ENCODE measurements at places on chromosomes 16 and 17. TPM values are rescaled to one million over a fixed set of nuclear protein-coding genes. Genes with fewer than 3 reads are reported as not detected.

DNA sequence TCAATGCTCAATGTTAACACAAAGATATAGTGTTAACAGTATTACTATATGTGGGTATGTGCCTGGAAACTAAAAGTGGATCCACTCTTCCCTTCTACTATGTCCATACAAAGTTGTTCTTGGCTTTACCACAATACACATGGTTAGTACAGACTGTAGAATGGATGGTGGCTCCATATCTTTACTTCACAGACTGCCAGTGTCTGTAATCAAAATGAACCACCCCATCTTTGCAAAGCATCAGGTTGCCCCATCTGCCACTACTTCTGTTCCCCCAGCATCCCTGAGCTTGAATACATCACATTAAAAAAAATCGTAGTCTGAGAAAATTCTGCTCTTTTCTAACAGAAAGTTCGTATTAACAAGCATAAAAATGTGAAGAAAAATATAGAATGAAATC is 30.0 kb downstream of the USP32 start:
- no peak for DNase-seq

GRCh38 chr17:83173914-83174361 is 94.5 kb downstream of the METRNL start:
- DNase-seq, result no peak

- no peak for DNase-seq
These were observed 21.4 kb downstream of the DEXI start for GRCh38 chr16:10920726-10921427.

GRCh38 chr16:21161211-21161610 is 2.7 kb downstream of the LDAF1 start:
- DNase-seq, result no peak

DNA sequence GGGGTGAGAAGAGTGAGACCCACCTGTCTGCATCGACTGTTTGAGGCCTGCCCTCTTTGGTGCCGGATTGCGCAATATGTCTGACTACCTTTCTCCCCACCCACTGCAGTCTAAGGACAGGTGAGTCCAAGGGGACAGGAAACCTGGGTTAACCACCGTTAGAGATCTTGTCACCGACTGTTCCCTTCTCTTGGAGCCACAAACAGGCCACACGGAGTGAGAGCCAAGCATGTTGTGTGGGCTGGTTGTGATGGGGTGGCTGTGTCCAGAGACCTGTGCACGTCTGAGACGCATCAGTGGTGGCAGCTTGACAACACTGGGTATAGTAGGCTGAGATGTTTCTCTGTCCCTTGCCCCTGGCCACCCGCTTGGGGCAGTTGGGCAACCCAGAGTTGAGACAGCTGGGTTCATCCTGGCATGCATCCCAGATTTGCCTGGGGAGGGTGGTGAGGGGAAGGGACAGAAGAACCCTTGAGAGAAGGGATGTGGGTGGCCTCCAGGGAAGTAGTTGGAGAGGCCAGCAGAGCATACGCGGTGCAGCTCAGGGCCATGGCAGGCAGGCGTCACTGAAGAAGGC is 21.4 kb downstream of the MPRIP start:
- peak; percentile 36 for DNase-seq

GRCh38 chr16:86214326-86215232 is 295.7 kb upstream of the FOXF1 start:
- DNase-seq, result no peak

DNA sequence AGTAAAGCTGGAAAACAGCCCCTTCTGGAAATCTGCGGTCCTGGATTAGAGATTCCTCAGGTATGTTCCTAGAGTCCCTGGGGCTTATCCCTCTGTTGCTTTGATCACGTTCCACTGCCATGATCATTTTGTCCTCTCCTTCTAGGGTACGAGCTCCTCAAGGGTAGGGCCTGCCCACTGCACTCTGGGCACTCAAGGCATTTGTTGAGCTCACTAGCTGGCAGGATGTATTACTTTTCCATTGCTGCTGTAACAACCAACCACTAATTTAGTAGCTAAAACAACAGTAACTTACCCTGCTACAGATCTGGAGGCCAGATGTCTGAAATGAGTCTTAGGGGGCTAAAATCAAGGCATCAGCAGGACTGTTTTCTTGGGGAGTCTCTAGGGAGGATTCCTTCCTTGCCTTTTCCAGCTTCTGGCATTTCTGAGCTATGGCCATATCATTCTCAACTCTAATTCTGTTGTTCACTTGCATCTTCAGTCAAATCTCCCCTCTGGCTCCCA is 65.7 kb downstream of the ARSG start:
- no peak for DNase-seq

- DNase-seq, result no peak
These were observed 30.5 kb downstream of the SNTB2 start for GRCh38 chr16:69217433-69217832.

DNA sequence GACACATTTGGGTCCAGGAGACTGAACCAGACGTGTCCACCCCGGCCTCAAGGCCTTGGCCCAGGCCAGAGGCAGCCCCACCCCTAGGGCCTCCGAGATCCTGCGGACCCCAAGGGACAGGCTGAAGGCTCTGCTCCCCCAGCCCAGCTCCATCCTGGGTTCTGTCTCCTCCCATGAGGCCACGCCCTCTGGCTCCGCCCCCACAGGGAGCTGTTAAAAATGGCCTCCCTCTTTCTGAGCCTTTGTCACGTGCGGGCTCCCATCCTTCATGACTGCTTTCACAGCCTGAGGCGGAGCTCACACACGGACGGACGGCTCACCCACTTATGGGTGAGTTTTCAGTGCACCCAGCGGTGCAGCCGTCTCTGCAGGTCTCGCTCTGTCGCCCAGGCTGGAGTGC is 6.5 kb upstream of the CACNA1H start:
- DNase-seq, result peak; percentile 44

GRCh38 chr17:45336390-45337182 is 19.8 kb upstream of the MAP3K14 start:
- DNase-seq, result no peak

DNA sequence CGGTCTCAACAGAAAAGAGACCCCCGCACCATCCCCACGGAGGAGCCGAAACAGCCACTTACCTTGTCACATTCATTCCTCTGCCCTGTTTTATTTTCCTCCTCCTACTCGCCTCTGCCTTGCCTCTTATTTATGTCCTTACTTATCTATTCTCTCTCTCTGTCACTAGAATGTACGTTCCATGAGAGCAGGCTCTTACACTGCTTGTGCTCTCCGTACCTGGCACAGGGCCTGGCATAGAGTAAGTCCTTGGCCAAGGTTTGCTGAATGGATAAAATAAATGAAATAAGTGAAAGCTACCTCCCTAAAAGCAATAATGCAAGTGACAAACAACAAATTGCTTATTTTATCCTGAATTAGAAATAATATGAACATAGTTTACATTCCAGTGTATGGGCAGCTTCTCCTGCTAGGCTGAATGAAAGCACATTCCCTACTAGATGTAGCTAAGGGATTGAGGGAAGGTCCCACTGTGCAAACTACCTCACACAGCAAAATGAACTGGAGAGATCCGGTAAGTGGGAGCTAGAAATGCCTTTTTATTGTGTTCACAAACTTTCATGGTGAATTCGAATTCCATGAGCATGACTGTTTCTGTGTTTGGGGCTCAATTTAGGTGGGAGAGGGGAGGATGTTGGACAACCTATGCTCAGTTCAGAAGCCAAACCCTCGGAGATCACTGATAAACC is 173.1 kb downstream of the PARN start:
- DNase-seq, result no peak

DNA sequence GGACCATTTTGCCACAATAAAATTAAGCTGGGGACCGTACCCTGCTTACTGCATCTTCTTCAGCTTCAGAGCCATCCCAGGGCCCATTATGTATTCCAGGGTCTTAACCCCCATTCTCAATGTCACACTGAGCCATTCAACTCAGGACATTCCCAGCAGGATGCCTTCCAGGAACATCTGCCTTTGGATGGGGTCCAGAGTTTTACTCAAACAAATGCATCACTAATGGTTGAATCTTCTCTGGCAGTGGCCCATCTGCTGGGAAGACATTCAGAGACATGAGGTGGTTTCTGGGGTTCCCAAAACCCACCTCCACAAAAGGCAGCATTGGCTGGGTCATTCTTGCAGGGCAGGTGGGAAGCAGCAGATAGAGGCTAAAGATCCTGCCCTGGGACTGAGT is 3.4 kb upstream of the SEC14L5 start:
- DNase-seq, result no peak

DNA sequence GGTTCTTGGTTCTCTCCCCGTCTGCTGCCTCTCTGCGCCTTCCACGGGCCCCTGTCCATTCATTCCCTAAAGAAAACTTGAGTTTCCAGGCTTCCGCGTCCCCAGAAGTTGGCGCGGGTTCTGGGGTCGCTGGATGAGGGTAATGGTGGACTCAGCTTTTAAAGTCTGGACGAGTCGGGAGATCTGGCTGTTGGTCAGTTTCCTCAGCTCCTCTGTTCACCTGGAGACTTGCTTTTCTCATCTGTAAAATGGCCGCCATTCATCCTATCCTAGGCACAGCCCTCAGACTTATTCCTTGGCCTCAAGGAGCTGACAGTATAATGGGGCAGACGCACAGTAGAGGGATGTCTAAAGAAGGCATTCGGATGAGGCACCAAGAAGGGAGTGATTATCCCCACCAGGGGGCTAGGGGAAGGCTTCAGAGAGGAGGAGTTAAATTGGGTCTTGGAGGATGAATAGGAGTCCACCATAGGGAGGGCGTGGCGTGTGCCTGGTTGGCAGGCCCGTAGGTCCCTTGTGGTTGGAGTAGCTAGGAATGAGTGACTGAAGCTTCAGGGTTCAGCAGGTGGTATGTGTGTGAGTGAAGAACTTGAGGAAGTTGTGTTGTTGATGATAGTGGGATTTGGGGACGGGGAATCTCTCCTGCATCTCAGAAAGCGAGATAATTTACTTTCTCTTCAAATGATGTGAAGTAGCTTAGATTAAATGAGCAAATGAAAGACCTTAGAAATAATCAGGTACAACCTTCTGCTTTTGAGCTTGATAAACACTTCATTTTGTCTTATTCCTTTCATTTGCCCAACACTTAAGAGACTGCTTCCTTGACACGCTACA is 652 bp downstream of the VPS35L start:
- peak; percentile 61 for DNase-seq

GRCh38 chr17:8896087-8896486 is 28.6 kb upstream of the PIK3R6 start:
- no peak for DNase-seq

DNA sequence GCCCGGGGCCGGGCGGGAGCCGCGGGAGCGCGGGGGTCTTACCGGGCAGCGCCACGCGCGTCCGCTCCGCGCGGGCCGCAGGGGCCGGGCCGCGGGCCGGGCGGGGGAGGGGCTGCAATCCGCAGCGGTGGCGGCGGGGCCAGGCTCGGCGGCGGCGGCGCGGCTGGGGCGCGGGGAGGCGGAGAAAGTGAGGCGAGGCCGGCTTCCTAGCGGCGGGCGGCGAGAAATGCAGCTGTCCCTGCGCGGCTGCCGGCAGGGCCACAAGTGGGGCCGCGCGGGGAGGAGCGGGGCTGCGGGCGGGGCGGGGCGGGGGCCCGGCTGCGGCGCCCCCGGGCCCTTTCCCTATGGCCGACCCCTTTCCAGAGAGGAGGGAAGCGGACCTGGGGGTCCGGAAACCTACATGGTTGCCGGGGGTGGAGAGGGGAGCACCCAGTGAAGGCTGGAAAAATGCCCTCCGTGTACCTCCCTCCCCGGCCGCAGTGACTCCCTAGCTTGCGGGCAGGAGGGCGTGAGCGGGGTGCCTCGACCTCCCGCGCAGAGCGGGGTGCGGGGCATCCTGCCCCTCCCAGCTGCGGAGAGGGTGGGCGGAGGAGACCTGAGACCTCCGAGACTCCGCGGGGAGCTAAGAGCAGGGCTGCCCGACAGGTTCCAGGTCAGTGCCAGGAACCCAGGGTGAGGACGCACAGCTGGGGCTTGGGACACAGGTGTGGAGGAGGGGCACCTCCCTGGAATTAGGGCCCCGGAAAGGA is at the start of gene CUEDC1:
Gene CUEDC1, minus strand, starts transcription at position 230 of the 749 bp plus-strand sequence. CDS start 69,848 bp downstream, outside the sequence.
- peak; percentile 85 for DNase-seq

GRCh38 chr17:69075823-69076222 is 15.1 kb upstream of the ABCA9 start:
- DNase-seq, result no peak

GRCh38 chr17:78007647-78008046 is 49.1 kb downstream of the TNRC6C start:
- no peak for DNase-seq

The KRT24 gene
- not detected for total RNA-seq
